Cerebellar nuclear complex (tissue), 1 donor: ENCODE measurements at places on chromosomes 6 and 20.
A peak's percentile ranks its signal among the peaks of the same experiment; 100 is the strongest.

DNA sequence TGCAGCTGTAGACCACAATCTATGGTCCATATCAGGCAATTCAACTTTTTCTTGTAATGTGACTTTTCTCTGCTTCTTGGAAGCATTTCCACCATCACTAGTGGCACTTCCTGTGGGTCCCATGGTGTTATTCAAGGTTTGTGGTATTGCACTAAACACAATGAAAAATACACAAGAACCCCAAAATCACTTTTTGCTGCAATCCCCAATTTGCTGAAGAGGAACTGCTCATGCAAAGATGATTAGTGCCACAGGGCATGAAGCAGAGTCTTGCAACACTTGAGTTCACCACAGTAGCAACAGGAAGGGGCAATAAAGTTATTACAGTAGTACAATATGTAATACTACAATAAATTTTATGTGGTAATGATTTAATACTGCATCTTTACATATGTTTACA, 16.8 kb upstream of the TAAR1 start:
- DNase-seq, result no peak

GRCh38 chr6:81751388-81752083, 945 bp downstream of the TENT5A start:
- DNase-seq, result peak; percentile 4

- no peak for DNase-seq
These were observed 28.4 kb upstream of the RIN2 start for GRCh38 chr20:19729672-19730071.

DNA sequence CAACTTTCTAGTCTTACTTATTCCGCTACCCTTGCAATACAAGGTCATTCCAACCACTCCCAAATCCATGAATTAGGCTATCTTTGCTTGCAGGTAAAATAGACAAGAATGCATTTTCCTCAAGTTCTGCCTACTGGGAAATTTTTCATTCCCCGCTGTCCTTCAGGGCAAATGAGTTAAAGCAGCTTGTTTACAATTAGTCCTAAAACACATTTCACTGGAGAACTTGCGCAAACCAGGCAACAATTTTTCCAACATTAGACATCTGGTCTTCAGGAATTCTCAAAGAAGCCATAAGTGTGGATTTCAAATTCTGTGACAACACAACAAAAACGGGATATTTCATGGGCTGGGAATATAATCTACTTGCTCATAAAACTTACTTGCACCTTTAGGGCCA, 20.4 kb downstream of the SPINT4 start:
- DNase-seq, result no peak

GRCh38 chr6:137893726-137894125, 26.7 kb downstream of the TNFAIP3 start:
- no peak for DNase-seq

- DNase-seq, result no peak
These were observed 222.2 kb downstream of the BTBD9 start for GRCh38 chr6:38417521-38417920.

GRCh38 chr20:2398449-2398848, 17.7 kb downstream of the TGM6 start:
- no peak for DNase-seq

GRCh38 chr6:155327326-155328073, 13.2 kb upstream of the TFB1M start:
- no peak for DNase-seq

- DNase-seq, result no peak
These were observed 51.3 kb downstream of the ZNF831 start for GRCh38 chr20:59214606-59215547.

DNA sequence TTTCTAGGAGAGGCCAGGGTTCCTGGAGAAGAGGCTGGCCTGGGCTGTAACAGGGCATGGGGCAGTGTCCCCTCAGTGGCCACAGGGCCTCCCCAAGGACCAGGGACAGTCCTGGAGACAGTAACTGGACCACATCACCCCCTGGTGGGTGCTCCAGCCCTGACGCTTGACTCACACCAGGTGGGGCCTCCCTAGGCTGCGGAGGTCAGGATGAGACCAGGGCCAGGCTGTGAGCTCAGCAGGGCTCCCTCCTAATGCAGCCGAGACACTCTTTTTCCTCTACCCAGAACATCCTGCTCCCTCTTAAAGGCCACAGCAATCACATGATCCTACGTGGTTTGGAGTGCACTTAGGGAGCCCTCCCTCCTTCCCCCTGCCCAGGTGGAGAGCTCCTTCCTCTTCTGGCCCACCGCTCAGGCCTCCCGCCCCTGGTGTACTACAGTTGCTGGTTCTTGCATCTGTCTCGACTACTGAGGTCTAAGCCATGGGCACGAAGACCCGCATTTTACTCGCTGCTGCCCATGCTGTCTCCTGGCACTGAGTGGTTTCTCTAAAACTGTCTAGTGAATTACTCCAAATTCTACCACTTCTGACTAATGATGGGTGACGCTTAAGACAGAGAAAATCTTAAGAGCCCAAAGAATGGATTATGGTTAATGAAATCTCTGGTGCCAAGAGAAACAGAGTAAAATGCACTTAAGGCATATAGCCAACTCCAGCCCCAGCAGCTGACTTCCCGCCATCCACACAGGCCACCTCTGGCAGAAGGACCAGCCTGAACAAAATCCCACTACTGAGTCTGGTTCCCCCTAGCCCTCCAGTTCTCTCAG, 166.1 kb upstream of the CST7 start:
- no peak for DNase-seq

DNA sequence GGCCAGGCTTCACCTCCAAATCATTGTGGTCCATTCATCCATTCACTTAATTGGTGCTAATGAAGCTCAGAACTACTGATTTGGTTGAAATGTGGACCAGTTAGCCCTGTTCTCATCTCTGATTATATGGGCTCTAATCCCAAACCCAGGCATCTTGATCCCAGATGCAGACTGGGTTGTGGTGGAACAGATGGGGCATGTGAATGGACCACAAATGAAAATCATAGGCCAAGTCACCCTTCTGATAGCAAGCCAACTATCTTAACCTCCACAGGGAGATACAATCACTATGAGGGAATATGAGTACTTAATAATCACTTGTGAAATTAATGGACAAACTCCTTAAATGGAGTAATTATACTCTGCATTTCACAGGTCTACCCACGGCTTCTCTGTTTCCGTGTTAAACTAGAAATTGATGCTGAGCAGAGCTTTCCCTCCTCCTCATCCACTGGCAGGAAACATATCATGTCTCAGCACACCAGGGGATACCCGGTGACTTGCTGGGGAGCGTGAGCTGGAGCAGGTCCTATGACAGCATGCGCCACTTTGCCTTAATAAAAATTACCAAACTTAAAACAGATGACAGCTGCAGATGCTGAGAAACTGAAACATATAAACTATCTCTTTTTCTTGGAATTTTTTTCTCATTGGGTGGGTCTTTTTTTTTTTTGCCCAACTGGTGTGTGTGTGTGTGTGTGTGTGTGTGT, 108.8 kb upstream of the HEY2 start:
- no peak for DNase-seq

DNA sequence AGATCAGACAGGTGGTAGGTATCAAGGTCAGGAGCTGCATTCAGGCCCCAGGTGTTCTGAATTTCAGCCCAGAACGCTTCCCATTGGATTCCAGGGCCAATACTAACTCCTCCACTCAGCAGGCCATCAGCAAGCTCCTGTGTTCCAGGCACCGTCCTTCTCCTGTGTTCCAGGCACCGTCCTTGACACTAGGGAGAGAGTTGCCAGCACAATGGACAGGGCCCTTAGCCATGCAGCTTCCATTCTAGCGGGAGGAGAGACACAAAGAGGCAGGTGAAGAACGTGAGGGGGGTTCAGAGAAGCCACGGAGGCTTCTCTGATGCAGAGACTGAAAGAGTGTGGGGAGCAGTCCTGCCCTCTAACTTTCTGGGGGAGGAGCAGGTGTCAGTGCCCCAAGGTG, 77.7 kb downstream of the FOXC1 start:
- DNase-seq, result no peak

DNA sequence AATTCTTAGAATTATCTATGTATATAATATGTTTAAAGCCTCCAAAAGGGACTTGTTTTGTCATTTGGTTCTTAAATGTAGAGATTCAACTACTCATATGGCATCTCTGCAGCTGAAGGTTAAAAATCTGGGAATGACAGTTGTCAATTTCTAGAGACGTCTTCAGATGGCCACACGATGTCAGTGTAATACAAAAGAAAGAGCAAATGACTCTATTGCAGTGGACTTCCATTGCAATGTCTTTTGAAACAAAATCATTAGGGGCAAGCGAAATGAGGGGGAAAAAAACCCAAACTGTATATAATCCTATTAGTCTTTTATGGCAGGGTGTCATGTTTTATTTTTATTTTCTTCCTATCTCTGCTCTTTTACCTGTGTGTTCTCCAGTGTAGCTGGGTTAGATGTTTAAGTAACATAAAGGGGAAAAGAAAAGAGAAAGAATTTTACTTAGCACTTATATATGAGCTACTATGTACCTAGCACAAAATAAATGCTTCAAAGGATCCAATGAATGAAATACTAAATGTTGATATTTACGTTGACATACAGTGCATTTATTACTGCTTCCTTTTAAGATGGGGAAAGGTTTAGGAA, 26.2 kb downstream of the CCN2 start:
- no peak for DNase-seq

DNA sequence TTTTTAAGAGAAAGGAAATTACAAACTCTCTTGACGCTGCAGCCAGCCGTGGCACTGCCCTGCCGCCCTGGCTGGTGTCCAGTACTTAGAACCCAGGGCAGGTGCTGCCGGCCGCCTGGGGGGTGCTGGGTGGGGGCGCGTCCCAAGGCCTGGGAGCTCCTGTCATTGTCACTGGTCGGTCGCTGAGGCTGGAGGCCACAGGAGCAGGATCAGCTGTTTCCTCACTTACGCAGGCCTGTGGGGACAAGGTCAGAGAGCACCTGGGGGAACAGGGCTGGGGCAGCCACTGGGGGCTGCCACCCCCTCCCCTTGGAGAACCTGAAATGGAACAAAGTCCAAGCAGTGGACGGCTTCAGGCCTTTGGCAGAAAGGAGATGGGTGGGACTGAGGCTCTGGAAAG, 5.6 kb downstream of the BIRC7 start:
- DNase-seq, result no peak

- no peak for DNase-seq
These were observed 11.0 kb downstream of the SRSF3 start for GRCh38 chr6:36605143-36605542.

DNA sequence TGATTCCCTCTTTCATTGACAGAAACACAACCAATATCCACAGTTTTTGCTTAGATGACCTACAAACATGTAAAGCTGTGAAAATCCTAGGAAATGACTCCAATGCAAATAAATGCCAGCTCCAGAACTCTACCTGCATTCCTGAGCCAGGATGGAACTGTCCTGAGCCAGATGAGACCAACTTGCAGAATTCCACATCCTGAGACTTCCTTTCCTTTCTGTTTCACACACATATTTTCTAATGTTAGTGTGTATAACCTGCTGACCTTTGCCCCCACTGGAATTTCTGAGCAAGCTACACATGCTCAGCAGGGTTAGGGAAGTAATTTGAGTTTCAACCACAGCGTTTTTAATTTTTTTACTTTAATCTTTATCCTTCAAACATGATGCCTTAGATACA, 69.6 kb upstream of the ADGRF1 start:
- DNase-seq, result no peak

- DNase-seq, result no peak
These were observed 1.4 kb downstream of the PIM1 start for GRCh38 chr6:37171201-37171969.

DNA sequence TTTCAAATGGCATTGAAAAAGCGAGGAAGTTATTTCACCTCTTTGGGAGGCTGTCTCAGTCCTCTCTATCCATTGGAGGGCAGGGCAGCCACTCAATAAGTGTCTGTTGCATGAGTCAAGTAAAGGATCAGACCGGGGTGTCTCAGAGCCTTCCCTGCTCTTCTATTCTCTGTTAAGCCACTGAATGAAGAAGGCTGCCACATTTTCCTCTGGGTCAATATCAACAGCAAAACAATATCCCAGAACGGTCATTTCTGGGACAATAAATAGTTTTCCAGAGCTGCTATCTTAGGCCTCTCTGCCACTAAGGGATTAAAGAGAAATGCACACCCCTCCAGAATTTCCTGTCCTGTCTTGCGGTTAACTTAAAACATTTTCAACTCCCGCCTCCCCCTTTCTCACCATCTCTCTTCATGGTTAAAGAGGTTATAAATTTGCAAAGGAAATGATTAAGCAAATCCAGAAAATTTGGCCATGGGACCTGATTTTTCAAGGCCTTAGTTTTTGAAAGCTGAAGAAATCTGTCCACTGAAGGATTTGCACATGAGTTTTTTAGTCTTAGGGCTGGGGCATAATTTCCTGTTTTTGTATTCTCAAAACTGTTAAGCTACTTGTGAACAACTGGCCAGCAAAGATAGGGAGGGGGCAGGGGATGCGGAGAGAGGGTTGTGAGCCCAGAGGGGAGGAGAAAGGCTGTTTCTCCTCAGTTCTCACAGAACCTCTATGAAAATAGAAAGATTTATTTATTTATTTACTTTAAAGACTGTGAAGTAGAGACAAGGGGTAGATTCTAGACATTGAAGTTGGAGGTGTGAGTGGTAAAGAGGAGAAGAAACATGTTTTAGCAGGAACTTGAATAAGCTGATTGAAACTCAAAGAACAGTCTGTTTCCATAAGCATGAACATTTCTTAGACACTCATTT, 135.7 kb downstream of the BCAS1 start:
- no peak for DNase-seq

DNA sequence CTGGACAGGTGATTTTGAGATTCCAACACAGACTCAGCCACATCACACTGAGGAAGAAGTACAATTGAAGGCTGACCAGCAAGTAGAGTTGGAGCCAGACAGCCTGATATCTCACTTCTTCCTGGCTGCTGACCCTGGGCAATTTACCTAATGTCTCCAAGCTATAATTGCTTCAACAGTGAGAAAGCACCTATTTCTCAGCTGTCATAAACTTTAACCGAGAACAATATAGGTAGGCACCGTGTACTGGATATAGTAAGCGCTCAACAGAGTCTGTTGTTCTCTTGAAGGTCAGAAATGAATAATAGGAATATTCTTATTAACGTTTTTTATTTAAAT, 28.3 kb downstream of the STX7 start:
- no peak for DNase-seq

GRCh38 chr6:114762145-114762544, 419.3 kb upstream of the HS3ST5 start:
- no peak for DNase-seq

- no peak for DNase-seq
These were observed 83.2 kb downstream of the MANEA start for GRCh38 chr6:95660544-95660943.
